ENCODE measurements at places on chromosomes 13 and 19.

- DNase-seq: no peak
These were observed 14.0 kb downstream of the CD70 start for GRCh38 chr19:6576869-6577475.

DNA sequence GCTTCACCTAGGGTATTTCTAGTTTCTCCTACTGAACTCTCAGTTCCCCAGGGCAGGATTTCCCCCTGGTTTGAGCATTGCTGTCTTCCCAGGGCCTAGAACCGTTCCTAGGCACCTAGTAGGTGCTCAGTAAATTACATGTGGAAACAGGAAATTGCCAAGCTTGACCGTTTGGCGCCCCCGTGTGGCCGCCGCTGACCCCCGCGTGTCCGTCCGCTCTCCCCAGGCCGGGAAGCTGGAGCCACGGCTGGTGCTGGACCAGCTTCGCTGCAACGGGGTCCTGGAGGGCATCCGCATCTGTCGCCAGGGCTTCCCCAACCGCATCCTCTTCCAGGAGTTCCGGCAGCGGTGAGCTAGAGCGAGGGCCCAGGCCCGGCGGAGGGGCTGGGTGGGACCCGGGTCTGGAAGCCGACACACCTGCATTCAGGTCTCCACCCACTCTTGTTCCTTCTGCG, 55.5 kb downstream of the MYH14 start:
- DNase-seq: no peak

- no peak for DNase-seq
These were observed 2.9 kb downstream of the CGB3 start for GRCh38 chr19:49020931-49021895.

- DNase-seq: no peak
These were observed 411.2 kb downstream of the KCTD12 start for GRCh38 chr13:76474966-76475365.

DNA sequence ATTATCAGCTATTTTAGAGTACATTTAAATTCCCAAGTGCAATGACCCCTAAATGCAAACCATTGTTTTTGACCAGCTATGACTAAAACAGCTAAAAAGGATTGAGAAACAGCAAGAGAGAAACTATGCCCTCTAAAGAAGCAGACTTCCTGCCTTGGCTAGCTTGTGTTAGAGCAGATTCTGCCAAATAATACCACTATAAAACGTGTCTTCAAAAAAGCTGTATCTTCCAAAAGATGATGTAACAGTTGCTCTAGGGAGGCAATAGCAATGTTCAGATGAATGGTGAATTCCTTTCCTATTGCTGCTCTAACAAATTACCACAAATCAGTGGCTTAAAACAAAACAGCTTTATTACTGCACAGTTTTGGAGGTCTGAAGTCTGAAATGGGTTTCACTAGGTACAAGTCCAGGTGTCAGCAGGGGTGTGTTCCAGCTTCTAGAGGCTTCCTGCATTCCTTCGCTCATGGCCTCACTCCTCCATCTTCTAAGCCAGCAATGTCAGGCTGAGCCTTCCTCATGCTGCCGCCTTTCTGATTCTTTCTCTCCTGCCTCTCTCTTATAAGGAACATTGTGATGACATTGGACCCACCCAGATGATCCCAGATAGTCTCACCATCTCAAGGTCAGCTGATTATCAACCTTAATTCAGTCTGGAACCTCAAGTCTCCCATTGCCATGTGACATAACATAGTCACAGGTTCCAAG, 84.5 kb downstream of the LRRC63 start:
- DNase-seq: no peak

DNA sequence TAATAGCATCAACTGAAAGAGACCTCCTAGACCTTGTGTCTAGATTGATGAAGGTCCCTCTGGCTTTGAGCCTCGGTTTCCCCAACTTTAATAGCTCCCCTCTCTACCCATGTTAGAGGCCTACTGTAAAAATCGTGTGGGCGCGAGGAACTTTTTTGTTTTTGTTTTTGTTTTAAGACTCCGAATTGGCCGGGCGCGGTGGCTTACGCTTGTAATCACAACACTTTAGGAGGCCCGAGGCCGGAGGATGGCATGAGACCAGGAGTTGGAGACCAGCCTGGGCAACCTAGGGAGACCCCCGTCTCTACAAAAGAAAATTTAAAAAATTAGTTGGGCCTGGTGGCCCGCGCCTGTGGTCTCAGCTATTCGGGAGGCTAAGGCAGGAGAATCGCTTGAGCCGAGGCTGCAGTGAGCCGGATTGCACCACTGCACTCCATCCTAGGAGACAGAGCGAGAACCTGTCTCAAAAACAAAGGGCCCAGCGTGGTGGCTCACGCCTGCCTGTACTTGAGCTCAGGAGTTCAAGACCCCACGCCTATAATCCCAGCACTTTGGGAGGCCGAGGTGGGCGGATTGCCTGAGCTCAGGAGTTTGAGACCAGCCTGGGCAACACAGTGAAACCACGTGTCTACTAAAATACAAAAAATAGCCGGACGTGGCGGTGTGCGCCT, 858 bp upstream of the PPP6R1 start:
- DNase-seq: no peak

DNA sequence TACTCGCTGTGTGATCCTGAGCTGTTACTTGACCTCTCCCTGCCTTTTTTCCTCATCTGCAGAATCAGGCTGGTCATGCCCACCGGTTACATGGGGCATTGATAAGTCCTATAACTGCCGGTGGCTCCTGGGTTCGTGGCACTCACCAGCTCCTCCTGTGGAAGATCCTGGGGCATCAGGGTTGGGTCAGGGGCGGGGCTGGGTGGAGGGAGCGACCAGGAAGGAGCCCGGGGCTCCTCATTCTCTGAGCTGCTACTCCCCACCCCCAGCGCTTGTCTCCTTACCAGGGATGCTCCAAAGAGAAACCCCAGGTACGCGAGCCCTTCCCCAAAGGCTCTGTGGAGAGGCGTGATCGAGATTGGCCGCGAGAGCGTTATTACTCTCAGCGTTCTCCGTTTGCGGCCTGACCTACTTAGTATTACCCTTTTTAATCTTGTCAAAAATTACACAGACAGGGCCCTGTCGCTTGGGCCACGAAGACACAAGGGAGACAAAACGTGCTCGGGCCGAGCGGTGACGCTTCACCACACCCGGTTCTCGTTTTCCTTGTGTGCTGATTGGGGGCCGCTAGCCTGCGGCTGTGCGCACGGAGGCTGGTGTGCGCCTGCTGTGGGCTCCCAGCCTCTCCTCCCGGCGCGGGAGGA, 10.7 kb downstream of the HDGFL2 start:
- no peak for DNase-seq

- DNase-seq: no peak
These were observed 15.7 kb downstream of the COMMD6 start for GRCh38 chr13:75521956-75522355.

DNA sequence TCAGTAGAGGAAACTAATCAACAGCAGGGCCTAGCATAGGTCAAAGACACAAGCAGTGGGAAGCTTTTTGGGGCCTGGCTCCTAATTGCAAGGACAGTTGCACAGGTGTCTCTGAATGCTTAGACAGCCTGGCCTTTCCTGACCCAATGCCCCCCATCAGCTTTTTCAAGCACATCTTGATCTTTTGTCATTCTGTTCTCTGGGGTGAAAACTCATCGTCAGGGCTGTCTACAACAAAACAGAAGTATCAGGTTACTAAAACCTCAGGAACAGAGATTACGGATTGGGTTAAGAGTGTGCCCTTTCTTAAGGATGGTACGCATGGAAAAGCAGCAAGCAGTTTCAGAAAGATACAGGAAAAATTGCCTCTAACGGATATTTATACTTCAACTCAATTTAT, 8.3 kb upstream of the ZNF254 start:
- DNase-seq: no peak

- no peak for DNase-seq
These were observed 24.6 kb downstream of the CYP4F22 start for GRCh38 chr19:15532779-15533521.

DNA sequence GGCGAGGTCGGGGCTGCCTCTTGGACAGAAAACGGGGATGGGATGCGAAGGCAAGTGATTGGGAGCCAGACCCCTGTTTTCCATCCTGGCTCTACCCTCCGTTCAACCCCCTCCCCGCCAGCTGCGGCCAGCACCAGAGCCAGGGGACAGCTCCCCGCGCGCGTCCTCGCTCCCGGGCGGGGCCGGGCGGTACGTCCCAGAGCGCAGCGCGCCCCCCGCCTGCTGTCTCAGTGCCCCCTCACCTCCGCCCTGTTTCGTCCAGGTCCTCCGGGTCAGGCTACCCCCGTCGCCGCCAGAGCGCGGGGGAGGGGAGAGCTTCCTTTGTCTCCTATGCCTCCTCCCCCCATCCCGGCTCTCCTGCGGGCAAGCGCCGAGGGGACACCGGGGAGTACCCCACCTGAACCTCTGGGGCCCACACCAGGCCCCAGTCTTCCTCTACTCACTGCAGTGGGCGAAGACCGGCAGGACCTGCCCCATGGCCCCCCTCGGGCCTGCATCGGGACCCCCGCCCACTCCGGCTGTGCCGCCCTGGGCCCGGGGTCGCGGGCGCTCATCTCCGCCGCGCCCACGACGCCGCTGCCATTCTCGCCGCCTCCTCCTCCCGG, 396 bp downstream of the RTN2 start:
- peak; percentile 80 for DNase-seq

DNA sequence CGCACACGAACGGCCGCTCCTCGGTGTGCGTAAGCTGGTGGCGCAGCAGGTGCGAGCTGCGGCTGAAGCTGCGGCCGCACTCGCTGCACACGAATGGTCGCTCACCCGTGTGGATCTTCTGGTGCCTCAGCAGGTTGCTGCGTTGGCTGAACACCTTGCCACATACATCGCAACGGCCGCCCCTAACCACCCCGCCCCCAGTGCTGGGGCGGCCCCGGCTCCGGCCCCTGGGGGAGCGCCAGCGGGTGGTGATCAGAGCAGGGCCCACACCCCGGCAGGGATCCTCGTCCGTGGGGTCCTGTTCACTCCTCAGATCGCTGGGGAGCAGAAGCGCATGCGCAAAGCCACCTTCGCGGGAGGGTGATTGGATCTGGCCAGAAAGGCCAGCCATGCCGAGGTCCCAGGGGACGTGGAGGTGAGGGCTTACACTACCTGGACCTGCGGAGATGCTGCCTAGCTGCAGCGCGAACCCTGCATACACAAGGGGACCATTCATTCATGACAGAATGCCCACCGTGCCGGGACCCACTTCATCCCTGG, 4.7 kb upstream of the UBE2M start:
- peak; percentile 37 for DNase-seq

DNA sequence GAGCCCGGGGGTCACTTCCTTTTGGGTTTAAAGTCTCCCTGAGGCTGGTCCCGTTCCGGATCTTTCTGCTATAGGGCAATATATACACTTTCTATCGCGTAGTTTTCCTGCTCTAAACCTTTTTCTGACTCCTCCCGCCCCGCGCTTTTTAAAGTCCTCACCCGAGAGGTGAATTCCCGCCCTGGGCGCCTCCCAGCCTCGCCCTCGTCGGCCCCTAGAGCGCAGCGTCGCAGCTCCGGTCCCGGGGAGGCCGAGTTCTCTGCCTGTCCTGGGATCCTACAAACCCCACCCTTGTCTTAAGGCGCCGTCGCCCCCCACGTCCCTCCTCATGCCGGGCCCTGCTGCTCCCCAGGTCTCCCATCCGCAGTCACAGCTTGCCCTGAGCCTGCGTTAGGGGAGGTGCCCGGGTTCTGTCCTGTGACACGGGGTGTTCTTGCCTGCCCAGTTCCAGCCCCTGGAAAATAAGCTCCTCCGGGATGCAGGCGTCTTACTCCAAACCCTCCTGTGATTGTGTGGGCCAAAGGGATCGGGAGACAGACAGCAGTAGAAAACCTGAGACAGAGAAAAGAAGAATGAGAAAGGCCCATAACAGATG, 491 bp downstream of the ZNF525 start:
- DNase-seq: no peak

DNA sequence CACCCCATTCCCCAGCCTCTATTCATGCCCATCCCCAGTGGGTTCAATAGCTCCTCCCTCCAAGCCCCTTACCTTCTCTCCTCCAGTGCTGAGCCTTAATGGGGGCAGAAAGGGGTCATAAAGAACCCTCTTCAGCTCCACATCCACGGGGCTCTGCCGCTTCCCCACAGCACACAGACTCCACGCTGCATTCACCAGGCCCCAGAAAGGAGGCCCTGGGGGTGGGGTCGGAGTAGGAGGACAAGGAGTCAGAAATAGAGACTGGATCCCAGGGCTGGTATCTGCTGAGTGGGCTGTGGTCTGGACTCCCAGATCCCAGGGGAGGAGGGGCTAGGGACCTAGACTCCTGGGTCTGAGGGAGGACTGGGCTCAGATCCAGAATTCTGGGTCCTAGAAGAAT, 1.6 kb downstream of the CA11 start:
- DNase-seq: no peak

DNA sequence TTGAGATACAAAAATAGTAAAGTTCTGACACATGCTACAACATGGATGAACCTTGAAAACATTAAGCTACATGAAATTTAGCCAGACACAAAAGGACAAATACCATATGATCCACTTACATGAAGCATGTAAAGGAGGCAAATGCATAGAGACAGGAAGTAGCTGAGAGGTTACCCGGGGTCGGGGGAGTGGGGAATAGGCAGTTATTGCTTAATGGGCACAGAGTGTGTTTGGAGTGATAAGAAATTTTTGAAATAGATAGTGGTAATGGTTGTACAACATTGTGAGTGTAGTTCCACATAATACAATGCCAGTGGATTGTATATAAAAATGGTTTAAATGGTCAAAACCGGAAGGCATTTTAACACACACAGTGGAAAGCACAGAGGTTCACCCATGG, 4.3 kb downstream of the N4BP2L1 start:
- DNase-seq: no peak

- no peak for DNase-seq
These were observed 38.8 kb downstream of the RCBTB1 start for GRCh38 chr13:49546561-49546960.

- DNase-seq: no peak
These were observed 289.2 kb downstream of the EFNB2 start for GRCh38 chr13:106246242-106246641.

DNA sequence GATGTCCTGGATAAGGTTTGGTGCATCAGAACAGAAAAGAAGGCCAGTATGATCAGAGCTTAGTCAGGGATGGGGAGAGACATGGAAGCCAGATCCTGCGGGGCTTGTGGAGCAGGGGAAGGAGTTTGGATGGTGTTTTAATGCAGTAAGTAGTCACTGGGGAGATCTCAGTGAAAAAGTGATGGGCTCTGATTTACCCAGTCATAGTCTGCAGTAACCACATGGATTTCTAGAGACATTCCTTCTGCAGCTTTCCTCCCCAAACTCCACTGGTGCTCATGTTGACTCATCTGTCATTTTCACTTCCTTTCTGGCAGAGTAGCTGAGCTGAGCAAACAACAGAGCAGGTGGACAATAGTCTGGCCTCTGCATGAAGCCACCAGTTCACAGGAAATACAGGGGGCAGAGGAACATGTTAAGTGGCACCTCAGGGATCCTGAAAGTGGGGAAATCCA, 144.1 kb downstream of the DPF1 start:
- peak; percentile 76 for DNase-seq

DNA sequence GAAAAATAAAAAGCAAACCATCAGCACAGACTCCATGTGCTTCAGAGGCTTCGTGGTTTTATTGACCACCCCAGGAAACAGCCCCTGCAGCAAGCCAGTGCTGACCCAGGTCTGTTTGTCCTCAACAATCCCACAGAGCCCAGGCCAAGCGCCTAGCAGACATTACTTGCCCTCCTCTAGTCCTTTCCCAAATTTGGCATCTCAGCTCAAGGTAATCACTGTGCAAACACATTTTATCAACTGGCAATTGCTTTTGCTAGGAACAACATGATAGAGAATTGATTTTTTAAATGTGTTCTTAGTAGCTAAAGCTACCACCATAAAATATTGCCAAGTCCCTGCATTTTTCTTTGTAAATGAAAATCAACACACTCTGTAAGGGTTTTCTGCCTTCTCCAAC, 121.8 kb downstream of the STOML3 start:
- DNase-seq: no peak

Data from HuH-7.5 (cell line).